CD14-positive monocyte (primary cell): ENCODE measurements at places on chromosomes 1 and 21.

GRCh38 chr1:224067207-224067606 lies 46.7 kb upstream of the FBXO28 start:
- DNase-seq: no peak

- no peak for DNase-seq
These were observed 117.1 kb upstream of the PTGFR start for GRCh38 chr1:78373676-78374075.

GRCh38 chr21:36759348-36760083 lies 60.6 kb downstream of the SIM2 start:
- no peak for DNase-seq

DNA sequence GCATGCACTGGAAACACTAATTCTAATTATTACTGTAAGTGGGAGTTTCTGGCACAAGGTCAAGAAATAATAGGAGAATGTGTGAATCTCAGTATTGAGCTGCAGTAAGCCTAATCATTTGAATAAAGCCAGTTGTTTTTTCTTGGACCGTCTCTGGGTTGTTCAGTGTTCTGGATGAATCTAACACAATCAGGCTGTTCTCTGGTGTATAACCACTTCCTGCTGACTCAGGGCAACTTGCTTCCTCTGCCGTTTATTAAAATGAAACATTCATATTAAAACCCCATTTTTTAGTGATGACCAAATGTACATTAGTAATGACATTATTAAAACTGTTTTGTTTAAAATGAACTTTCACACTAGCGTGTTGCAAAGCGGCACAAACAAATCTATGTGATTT lies 273.1 kb upstream of the SNX7 start:
- peak; percentile 34 for DNase-seq

GRCh38 chr1:113946112-113946511 lies 17.0 kb downstream of the HIPK1 start:
- no peak for DNase-seq

DNA sequence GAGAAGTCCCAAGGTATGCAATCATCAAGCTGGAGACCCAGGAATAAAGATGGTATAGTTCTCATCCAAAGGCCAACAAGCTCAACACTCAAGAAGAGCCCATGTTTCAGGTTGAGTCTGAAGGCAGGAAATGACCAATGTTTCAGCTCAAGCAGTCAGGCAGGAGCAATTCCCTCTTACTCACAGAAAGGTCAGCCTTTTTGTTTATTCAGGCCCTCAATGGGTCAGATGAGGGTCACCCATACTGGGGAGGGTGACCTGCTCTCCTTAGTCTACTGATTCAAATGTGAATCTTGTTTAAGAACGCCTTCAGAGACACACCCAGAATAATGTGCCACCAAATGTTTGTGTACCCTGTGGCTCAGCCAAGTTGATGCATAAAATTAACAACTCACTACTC lies 262.4 kb downstream of the USP25 start:
- DNase-seq: no peak

GRCh38 chr21:45856442-45856841 lies 125.1 kb upstream of the COL6A1 start:
- no peak for DNase-seq

GRCh38 chr1:18415448-18416027 lies 65.2 kb upstream of the KLHDC7A start:
- DNase-seq: no peak

DNA sequence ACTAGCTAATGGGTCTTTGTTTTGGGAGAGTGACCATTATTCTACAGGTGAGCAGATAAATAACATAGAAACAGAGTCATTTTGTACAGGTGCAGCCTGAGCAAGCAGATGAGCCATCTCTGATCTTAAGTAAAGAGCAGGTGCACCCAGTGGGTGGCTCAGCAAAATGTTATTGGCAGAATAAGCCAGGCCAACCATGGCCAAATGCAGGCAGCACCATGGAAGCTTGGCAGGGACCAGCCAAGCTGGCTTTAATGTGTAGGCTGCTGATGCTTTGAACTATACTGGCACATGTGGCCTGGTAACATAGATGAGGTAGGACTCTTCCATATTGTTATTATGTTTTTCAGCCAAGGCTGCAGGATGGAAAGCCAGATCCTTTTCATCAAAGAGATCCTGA lies 553.3 kb upstream of the ZRANB2 start:
- DNase-seq: no peak

DNA sequence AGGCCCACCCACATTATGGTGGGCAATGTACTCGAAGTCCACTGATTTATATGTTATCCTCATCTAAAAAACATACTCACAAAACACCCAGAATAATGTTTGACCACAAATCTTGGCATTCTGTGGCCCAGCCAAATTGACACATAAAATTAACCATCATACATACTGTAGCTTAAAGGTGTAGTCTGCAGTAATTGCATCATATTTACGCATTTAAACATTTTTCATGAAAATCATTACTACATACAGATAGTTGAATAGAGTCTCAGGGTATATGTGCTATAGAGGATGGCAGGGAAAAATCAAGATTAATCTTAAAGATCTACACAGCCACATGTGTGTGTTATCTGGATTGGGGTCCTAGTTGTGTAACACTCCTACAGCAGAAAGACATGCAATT lies 14.5 kb downstream of the ZNF697 start:
- DNase-seq: no peak

- DNase-seq: no peak
These were observed 306.6 kb downstream of the PCP4 start for GRCh38 chr21:40173816-40174215.

- no peak for DNase-seq
These were observed 25.4 kb downstream of the SCAF4 start for GRCh38 chr21:31706562-31706961.

GRCh38 chr21:38849776-38850175 lies 44.0 kb downstream of the ETS2 start:
- no peak for DNase-seq

DNA sequence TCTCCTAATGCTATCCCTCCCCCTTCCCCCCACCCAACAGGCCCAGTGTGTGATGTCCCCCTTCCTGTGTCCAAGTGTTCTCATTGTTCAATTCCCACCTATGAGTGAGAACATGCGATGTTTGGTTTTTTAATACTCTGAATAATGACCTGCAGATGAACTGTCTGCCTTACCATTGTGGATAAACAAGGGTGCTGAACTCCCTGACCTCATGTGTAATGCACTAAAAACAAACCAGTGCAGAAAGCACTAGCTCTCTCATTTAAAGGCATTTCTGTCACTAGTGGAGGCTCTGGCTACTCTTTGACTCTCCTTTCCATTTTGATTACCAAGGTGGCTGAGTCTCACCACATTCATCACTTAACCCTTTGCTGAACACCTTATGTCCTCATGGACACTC lies 23.1 kb upstream of the TRAF3IP3 start:
- no peak for DNase-seq

- DNase-seq: no peak
These were observed 155.7 kb downstream of the TNFSF18 start for GRCh38 chr1:172895050-172895460.

GRCh38 chr1:234413990-234414389 lies 40.7 kb downstream of the COA6 start:
- DNase-seq: no peak

DNA sequence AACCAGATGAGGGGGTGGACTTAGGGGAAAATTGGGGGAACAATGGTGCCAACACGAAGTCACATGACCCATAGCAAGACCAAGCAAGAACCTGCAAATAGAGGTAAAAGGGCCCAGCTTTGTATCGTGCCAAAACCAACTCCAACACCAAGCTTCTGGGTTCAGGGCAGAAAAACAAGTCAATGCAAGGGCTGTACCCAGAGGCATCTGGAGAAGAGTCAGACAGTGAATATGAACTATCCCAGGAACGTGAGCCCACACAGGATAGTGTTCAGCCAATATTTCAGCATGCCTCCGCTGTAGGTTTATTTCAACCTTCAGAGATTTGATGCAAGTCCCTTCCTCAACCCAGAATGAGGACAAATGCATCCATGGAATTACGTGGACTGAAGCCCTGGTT lies 15.0 kb upstream of the ZMYM6 start:
- no peak for DNase-seq

GRCh38 chr1:44693900-44694299 lies 19.4 kb downstream of the ARMH1 start:
- DNase-seq: no peak

DNA sequence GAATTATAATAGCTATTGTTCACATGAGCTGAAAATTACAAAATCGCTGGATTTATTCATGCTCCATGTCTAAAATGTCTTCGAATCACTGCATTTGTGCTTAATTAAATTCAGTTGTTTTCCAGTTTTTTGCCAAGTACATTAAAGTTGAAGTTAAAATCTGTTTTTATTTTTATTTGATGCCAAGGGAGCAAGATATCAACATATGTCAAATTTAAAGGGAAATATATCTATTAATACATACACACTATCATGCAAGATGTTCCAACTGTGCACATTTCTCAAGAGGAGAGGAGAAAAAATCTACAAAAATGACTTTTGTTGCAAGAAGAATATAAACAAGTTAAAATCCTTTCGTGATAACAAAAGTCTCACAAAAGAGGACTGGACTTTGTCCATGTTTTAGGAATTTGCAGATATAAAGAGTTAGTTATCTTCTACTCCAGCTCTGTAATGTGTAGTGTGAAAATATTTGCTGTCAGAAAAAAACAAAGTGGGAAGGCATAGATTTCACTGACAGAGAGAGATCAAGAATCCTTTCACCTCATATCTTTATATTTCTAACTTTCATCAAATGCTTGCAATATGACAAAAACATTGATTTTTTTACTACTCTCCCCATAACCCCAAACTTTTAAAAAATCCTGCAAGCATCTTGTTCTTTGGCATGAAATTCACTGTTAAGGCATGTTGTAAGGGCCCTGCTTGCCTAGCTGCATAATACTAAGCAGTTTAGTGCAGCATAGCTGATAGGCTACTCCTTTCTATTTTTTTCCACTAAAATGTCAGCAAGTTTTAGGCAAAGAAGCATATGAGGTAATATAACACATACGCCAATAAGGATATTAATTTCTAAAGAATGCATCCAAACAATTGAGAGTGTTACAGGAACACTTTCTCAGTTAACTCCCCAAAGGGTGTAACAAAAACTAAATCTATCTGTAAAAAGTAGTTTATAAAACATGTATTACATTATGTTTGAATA lies 340.2 kb upstream of the ADAMTS5 start:
- DNase-seq: no peak

DNA sequence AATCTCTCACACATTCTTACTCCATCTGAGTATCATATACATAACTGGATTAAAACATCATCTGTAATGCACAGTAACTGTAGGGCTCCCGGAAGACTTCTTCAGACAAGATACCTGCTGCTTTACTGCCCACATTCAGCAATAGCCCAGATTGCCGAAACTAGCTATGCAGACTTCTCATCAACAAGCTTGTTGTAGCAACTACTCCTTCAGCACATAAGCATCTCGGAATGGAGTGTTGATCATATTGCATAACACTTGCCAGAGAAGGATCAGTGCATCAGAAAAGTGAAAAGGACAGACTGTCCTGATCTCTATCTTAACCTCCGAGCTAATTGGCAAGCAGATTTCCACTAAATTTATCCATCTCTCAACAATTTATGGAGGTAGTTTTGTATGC lies 354.6 kb upstream of the C1orf87 start:
- DNase-seq: no peak

DNA sequence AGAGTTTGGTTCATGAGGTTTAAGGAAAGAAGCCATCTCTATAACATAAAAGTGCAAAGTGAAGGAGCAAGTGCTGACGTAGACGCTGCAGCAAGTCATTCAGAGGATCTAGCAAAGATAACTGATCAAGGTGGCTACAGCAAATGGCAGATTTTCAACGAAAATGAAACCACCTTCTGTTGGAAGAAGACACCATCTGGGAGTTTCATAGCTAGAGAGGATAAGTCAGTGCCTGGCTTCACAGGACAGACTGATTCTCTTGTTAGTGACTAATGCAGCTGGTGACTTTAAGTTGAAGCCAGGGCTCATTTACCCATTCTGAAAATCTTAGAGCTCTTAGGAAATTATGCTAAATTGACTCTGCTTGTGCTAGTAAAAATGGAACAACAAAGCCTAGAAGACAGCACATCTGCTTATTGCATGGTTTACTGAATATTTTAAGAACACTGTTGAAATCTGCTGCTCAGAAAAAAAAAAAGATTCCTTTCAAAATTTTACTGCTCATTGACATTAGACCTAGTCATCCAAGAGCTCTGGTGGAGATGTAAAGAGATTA lies 10.5 kb downstream of the MAEL start:
- no peak for DNase-seq

GRCh38 chr1:175663991-175664390 lies 79.4 kb downstream of the TNR start:
- no peak for DNase-seq

GRCh38 chr1:154859786-154860155 lies 10.3 kb downstream of the KCNN3 start:
- no peak for DNase-seq

DNA sequence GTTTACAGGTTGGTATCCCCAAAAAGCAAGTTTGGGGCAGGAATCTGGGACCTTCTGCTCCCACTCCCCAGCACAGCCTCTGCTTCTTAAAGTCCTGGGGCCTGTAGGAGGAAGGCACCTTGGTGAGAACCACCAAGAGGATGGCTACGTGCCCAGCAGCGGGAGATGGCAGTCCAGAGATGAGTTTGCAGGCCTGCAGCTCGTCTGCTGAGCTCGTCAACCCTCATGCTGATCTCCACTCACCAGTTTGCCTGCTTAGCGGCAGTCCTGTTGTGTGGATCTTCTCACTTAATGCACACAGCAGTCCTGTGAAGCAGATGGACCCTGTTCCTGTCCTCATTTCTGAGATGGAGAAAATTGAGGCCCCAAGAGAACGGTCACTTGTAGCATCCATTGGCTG lies 160.5 kb downstream of the DYRK1A start:
- no peak for DNase-seq

DNA sequence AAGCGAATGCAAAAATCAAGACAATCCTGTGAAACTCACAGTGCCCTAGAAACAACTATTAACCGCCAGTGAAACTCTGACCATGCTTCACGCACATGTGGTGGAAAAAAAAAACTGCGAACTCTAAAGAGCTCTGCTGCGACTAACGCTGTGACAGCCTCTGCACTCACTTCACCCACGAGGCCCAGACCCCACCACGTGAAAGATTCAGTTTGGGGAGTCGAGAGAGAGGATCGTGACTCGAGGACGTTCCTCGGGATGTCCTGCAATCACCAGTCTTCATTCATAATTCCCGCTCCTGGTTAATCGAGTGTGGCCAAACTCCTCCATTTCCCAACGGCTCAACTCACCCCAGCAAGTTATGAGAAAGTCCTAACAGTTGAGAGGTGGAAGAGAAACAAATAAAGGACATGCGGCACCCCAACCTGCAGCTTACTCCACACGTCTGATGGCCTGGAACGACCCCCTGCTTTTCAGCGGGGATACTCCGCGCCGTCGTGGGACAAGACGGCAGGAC lies 1.1 kb downstream of the SERBP1 start:
- peak; percentile 15 for DNase-seq

DNA sequence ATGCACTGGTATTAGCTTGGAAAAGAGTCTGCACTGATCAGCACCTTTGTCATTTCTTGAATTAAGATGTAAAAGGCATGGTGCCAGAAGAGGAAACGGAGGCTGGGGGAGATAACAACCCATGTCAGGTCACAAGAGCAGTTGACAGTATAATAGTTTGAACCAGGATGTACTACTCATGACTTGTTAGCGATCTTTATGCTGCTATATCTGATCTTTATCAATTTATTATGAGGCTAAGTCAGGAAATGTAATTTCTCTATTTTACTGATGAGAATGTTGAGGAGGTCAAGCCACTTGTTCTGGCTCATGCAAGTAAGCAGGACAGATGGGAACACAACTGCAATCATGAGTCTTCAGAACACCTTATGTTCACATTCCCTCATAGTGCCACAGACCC lies 41.4 kb downstream of the RGS5 start:
- DNase-seq: no peak

GRCh38 chr1:11053758-11054137 lies 6.1 kb downstream of the SRM start:
- no peak for DNase-seq
